ENCODE measurements at places on chromosomes 12 and 14.
A peak's percentile ranks its signal among the peaks of the same experiment; 100 is the strongest.

- peak; percentile 53 for DNase-seq
Observed at GRCh38 chr14:30559638-30560091, 707 bp downstream of the G2E3 start.

DNA sequence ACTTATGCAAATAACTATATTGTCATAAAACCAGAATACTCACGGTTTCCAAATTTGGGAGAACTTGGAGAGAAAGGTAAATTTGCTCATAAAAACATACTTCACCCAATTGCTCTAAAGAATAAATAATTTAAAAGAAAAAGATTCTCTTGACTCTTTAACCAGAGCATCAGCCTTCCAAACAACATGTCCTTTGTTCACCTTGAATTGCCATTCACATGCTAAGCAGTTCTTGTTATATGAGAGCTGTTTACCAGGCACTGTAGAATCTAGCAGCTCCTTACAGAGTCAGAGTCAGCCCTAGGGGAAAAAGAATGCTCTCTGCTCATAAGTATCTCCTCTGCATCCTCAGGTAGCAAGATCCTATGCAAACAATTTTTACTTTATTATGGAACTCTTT lies 10.2 kb downstream of the SLCO1A2 start:
- no peak for DNase-seq

DNA sequence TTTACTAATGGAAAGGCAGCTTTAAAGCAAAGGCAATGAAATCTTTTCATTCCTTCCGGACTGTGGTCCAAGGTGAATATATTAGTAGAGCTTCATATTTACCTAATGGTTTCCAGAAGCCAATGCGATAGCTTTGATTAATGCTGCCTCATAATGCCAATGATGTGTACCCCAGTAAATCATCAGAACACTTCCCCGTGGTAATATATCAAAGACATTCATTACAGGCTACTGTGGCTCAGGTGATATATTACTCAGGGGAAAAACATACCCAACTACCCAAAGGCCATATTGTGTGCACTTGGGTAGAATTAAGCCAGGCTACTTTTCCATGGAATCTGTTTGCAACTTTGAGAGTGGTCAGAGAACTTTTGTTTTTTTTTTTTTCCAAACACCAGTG lies 69.4 kb upstream of the DACT1 start:
- DNase-seq: no peak

DNA sequence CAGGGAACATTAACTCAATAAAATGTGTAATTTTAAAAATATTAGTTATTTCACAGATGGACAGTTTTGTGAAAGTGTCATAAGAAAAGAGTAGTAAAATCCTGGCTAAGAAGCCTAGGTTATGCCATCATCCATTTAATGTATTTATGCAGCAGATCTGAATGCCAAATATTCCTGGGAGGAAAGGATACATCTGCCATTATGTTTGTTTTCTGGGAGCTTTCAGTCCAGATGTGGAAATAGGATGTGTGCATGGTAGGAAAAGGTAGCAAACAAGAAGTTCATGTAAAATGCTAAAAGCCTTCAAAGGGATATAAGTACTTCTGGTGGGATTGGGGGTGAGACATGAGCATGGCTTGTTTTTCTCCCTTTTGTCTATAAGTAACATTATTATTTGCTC lies 27.0 kb upstream of the CLEC14A start:
- no peak for DNase-seq
